ENCODE measurements at places on chromosomes 2 and 18.

DNA sequence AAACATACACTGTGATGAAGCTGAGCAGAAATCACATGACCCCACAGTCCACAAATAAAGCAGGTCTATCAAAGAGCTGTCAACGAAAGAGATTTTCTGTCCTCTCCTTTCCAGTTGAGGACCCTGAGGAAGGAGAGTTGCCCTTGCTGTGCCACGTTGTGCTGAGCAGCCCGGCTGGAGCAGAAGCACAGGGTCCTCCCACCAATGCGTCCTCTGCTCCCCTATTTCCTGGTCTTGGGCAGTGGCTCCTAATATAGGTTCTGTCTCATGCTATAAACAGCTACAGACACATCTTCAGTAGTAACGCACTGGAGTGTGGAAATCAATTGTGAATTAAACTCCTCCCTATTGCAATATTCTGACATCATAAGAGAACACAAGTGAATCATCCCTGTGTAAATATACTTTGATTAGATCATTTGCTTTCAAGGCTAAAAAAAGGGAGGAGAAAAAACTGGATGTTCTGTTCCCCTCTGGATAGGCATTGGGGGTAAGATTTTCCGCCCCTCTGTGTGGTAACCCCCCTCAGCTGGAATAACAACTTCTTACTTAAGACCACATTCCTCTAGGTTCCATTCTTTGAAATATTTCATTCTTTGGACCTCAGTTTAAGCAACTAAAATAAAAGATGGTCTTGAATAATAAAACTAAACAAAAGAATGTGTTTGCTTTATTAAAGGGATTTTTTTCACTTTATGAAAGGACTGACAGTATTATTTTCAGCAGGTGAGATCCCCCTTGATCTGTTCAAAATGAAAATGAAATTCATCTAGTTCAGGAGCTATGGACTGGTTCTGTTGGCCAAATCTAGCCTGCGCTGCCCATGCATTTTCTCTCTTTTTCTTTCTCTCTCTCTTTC, 8.3 kb upstream of the RHOB start:
- DNase-seq, result peak; percentile 10

DNA sequence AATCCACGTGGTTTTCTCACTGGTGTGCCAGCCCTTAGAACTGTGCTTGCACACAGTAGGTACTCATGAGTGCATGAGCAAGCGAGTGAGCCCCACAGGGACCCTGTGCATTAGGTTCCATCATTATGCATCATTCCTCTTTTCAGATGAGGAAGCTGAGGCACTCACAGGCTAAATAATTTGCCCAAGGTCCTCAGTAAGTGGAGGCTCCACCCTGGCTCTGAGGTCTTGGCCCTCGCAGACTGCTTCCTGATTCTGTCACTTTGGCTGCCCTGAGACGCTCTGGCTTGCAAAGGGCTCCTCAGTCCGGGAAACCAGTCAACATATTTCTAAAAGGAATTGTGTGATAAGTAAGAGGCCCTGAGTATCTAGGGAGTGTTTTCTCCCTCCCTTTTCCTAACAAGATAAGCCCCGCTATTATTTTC, 71.7 kb downstream of the IL1R2 start:
- DNase-seq, result peak; percentile 74

DNA sequence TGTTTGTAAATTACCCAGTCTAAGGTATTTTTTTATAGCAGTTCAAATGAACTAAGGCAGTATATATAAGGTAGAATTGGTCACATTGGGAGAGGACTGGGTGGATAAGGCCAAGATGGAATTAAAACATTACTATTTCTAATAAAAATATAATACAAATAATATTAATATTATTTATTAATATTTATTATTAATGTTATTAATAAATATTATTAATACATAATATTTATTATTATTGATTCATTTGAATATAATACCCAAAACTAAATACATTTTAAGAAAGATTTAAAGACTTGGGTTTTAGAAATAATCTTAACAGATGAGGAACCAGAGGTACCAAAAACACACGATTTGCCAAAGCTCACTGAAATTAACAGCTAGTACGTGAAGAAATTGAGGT, 30.5 kb upstream of the MC2R start:
- no peak for DNase-seq

- no peak for DNase-seq
These were observed 416.2 kb downstream of the IRS1 start for GRCh38 chr2:226383461-226383860.

DNA sequence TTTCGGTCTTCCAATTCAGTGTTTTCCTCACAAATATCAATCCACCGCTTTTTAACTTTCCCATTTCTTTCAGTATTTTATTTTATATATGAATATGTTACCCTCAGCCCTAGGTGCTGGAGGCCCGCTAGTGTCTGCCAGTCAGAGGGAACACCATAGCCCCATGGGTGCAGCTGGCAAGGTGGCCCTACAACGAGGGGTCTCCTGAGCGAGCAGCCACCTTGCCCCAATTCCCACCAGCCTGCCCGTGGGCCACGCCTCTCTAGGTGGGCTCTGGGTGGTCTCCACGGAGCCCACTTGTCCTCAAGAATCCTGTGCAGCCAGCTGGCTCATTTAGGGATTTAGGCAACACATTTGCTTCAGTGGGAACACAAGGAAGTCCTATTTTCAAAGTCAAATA, 72.5 kb upstream of the RGPD5 start:
- DNase-seq, result no peak

DNA sequence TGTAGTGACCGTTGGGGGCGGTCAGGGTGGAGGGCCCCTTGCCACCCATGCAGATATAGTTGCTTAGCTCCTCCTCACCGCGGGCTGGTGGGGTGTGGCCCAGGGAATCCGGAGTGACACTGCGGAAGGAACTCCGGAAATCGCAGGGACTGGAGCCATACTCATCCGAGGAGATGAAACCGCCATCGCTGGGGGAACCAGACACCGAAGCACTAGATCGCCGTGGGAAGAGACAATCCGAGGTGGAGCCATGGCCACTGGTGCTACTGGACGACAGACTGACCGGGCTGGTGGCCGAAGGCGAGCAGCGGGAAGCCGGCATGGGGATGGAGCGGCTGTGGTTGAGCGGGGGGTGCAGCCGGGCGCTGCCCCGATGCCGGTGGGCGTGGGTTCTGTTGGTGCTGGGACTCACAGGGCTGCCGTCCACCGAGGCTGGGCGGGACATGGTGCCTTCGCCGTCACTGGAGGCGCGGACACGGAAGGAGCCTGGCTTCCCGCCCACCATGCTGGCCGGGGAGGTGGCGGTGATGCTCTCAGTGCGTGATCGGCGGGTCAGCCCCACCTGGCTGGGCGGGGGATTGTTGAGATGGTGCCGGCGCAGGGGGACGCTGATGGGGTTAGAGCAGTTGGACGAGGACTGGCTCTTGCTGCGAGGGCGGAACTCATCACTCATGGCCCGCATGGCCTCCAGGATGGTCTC, 2.2 kb downstream of the IRS1 start:
- DNase-seq, result no peak

- no peak for DNase-seq
These were observed 60.9 kb downstream of the ZFP36L2 start for GRCh38 chr2:43165378-43166069.

DNA sequence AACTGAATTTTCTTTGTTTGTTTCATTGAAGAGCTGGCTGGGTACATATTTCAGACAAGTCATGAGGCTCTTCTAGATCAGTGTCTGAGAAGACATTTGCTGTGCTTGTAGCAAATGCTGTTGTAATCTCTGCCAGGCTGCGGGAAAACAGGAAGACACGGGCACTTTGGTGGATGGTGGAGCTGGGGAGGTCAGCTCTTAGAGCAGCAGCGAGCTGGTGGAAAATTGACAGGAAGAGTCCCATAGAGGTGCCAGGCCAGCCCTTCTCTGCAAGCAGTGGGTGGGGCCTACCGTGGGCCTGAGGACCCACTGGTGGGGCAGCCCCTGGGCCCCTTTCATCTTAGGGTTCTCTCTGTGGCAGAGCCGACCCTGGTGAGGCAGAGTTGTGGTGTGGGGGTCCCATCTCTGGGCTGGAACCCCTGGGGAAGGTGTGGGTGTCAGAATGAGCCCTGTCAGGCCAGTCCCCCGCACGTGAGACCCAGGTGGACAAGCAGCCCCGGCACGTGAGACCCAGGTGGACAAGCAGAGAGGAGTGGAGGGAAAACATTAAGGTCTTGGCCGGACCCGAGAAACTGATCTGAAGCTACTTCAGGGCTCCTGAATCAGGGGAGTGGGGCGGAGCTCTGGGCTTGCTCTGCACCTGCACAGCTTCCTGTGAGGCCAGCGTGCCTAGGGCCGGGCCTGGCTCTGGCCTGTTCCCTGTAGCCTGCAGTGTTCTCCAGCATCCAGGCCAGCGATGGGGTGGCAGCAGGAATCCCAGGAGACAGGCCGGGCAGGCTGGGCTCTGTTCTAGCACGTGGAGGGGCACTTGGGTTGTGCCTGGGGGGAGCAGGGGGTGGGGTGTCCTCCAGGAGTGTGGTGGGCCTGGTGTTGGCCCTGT, 273.5 kb upstream of the HDAC4 start:
- DNase-seq, result no peak

GRCh38 chr2:33633315-33633714, 34.2 kb upstream of the FAM98A start:
- no peak for DNase-seq

- DNase-seq, result no peak
These were observed 68.7 kb downstream of the NEURL3 start for GRCh38 chr2:96436416-96436815.

DNA sequence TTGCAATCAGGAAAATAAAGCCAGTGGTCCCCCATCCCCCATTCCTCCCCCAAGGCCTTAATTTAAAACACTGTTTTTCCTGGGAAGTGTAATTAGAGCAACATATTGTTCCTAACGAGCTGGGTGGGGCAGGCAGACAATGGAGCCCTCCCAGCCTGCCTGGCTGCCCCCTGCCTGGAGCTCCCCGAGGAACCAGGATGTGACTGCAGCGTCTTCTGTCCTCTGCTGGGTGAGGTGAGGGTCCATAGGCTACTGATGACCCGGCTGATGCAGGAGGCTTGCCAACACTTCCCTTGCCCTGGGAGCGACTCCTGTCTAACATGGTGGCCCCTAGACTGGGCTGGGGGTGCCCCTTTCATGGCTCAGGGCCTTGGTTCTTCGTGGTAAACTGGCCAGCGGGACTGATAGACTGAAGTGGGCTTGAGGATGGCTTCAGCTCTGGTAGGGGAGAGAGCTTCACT, 152.4 kb downstream of the DYSF start:
- no peak for DNase-seq

DNA sequence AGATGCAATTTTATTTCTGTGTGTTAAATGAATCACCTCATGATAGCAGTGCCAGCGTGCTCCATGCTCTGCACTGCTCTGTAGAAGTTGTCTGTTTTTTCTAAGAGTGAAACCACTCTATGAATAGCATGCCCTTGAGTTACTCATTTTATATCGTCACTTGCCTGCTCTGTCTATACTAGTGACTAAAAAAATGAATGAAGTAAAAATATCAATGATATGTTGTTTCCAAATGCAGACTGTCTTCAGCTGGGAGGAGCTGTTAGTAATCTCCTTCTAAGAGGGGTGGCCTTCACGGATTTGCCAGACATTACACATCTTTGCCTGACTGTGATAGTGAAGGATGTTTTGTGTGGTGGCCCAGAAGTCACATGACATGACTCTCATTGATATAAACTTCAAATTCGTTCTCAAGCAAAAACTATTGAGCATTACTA, 852.1 kb downstream of the CNTNAP5 start:
- DNase-seq, result no peak

- DNase-seq, result no peak
These were observed 60.4 kb upstream of the SLC8A1 start for GRCh38 chr2:40512256-40512655.

DNA sequence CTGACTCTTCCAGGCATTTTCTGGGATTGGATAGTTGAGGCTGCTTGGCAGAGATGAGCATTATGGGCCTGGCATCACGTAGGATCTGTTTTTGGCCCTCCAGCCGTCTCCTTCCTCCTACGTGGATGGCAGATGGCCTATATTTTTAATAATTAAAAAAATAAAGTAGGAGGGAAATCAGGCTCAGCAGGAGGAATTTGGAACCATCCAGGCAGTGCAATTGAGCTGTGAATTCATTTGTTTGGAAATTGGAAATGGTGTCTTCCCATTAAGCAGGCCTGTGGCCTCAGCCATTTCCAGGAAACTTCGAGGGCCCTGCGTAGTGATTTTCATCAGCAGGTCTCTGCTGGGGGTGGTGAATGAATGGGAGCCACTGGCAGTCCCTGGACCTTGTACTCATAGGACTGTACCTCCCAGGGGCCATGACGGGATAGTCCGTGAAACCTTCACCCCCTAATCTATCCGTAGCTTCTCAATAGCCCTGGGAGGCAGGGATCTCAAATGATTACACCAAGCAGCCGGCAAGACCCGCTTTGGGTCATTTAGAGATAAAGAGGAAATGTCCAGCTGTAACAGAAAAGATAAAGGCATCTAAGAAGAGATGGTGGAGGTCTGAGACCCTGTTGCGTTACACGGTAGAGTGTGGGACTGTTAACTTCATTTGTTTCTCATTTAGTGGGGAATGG, 73.1 kb upstream of the TNP1 start:
- DNase-seq, result no peak

DNA sequence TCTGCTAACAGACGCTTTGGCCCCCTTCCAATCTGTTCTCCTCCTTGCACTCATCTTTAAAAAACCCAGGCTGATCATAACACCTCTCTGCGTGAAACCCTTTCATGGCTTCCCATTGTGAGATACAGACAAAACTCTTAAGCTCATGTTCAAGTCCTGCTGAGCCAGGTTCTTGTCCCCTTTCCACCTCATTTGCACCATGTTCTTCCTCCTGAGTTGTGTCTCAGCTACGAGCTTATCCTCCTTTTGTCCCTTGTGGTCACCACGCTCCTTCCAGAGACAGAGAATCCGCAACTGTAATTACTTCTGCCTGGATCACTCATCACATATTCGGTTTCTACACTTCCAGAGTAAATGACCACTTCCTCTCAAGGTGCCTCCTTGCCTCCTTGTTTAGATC, 238.8 kb downstream of the ACTR3 start:
- DNase-seq, result no peak

DNA sequence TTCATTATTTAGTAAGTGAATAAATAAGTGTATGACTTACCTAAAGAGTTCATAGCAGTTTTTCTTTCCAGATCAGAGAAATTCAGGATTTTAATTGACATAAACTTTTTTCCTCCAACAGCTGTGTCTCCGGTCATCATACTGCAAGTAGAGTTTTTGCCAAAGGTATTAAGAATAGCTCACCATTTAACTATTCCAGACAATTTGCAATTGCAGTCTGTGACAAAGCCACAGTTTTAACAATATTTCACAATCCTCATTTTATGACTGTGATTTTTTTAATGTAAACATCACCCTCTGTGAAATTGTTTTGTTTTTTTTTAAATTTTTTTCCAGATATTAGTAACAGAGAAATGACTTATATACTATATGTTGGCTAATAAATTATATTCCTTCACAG, 199.1 kb downstream of the TRIB2 start:
- DNase-seq, result no peak

DNA sequence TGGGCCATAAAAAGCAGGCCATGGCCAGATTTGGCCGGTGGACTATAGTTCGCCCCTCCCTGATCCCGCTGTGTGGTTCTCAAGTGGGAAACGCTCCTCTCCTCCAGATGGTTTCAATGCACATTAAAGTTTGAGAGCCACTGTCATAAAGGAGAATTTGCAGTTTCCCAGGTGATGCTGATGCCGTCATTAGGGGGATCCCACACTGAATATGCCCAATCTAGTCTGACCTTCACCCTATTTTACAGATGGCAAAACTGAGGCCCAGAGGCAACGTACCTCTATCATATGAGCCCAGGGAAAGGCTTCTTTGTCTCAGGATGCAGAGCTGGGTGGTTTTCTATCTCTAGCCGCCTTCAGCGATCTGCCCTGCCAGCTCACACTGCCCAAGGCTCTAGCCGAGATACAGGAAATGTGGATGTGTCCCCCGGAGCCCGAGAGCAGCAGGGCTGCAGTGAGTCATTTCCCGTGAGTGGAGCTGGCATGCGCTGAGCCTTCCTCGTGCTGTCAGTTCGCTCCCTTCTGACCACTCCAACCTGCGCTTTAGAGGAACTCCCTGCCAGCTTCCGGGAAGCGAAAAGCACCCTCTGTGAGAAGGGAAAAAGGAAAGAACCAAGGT, 116.2 kb downstream of the SMAD7 start:
- DNase-seq, result peak; percentile 94

All from Kasumi-1 (cell line).